ENCODE measurements at places on chromosomes 6 and 20. TPM values are rescaled to one million over a fixed set of nuclear protein-coding genes. Genes with fewer than 3 reads are reported as not detected.

ADIG gene
- total RNA-seq: not detected

RBCK1 gene
- 62.8 TPM for total RNA-seq

MRAP2 gene
- total RNA-seq: 1.9 TPM

VGLL2 gene
- total RNA-seq: not detected

TSHZ2 gene
- total RNA-seq: 50.1 TPM

MACROD2 gene
- total RNA-seq: 9.7 TPM

SOX4 gene
- 5.9 TPM for total RNA-seq

LHFPL5 gene
- total RNA-seq: not detected

TJAP1 gene
- 40.8 TPM for total RNA-seq

THBS2 gene
- total RNA-seq: 176 TPM

EYS gene
- 1.3 TPM for total RNA-seq

DNA sequence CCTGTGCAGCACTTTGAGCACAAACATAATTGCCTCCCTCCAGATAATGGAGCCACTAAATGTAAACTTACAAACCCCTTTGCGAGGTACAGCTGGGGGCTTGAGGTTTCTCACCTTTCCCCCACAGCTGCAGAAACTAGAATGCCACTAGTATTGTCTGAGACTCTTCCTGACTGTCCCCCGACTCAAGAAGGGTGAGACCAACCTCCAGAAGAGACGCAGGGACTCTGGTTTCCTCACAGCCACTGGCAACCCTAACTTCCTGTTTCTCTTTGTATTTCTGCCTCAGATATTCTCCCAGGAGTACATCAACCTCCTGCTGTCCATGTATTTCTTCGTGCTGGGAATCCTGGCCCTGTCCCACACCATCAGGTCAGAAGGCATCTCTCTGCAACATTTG, 23.6 kb downstream of the HM13 start:
- H3K4me3 ChIP-seq: no peak overlapping the region
- H3K27me3 ChIP-seq: no peaks in the 10 kb centered on the region
- DNase-seq: no peak

GRCh38 chr20:31602779-31603441, 2.2 kb upstream of the ID1 start:
- no peak overlapping the region for H3K27ac ChIP-seq
- no peaks in the 10 kb centered on the region for H3K4me1 ChIP-seq
- no peak overlapping the region for H3K4me3 ChIP-seq

DNA sequence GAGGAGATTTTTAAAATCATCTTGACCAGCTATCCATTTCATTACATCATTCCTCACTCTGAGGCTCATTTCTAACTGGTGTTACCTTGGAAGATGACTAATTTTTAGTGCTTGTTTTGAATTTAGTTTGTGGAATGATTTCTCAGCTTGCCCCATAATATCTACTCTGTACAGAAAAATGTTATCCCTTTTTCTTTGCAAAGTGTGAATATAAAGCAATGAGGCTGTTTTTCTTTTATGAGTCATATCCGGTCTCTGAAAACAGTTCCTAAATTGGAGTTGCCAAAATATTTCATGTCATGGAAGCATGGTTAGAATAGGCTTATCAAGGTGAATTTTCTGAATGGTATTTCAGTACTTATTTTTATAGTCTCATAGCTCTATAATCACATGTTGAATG, 43.8 kb downstream of the FUT9 start:
- no peaks in the 10 kb centered on the region for H3K4me1 ChIP-seq
- no peaks in the 10 kb centered on the region for H3K36me3 ChIP-seq
- no peak overlapping the region for H3K27ac ChIP-seq
- H3K4me3 ChIP-seq: no peak overlapping the region
- H3K27me3 ChIP-seq: no peaks in the 10 kb centered on the region

DNA sequence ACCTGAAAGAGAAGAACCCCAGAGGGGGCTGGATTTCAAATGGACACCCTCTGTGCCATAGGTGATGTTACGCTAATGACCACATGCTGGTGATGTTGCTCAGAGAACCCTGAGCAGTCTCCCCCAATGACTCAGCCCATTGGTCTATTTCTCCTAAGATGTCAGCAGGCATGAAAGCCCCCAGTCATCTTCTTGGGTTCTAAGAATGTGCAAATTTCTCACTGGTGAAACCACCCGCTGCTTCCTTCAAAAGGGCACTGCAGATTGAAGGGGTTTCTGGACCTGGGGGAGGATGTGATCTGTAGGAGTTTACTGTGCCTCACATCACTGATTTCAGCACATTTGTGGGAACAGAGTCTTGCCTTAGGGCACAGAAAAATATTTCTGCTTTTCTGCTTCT, 298.4 kb upstream of the MOCS1 start:
- H3K36me3 ChIP-seq: no peaks in the 10 kb centered on the region
- H3K27me3 ChIP-seq: no peaks in the 10 kb centered on the region
- DNase-seq: no peak
- H3K4me1 ChIP-seq: no peaks in the 10 kb centered on the region
- no peak overlapping the region for H3K27ac ChIP-seq

GRCh38 chr6:169738204-169738975, 13.0 kb downstream of the DYNLT2 start:
- no peak overlapping the region for H3K27ac ChIP-seq
- no peak overlapping the region for H3K4me3 ChIP-seq
- H3K27me3 ChIP-seq: no peaks in the 10 kb centered on the region
- no peak for DNase-seq

DNA sequence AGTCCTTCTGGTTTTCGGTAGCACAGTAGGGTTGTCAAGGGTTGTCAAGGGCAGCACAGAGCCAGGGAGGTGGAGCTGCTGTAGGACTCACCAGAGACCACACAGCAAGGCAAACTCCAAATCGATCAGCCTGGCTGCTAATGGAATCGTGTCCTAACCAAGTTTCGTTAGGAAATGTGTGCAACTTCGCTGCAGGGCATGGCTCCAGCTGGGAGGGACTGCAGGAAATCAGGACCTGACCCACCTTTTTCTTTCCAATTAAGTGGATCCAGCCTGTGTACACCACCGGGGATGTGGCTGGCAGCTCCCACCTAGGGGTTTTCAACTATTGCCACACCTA, 251.7 kb upstream of the QKI start:
- DNase-seq: no peak
- no peaks in the 10 kb centered on the region for H3K4me1 ChIP-seq
- no peaks in the 10 kb centered on the region for H3K27me3 ChIP-seq
- no peaks in the 10 kb centered on the region for H3K36me3 ChIP-seq

- no peak overlapping the region for H3K27ac ChIP-seq
- H3K4me1 ChIP-seq: no peaks in the 10 kb centered on the region
- DNase-seq: no peak
- H3K4me3 ChIP-seq: no peak overlapping the region
- no peaks in the 10 kb centered on the region for H3K36me3 ChIP-seq
- no peaks in the 10 kb centered on the region for H3K27me3 ChIP-seq
Measured at GRCh38 chr20:13035399-13036152, 26.8 kb downstream of the SPTLC3 start.

DNA sequence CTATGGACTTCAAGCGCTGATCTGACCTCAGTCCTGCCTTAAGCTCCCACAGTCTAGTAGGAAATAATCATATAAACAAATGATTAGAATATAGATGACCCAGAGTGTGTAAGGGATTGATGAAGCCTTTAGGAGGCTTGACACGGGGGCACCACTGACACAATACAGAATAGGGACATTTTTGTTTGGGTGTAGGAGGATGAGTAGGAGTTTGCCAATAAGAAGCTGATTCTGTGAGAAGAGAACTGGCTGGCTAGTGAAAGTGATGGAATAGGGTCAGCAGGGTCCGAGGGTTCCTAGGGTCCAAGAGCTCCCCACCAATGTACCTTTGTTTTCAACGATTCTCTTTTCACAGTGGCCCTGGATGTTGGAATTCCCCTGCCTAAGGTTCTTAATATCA, 7.1 kb upstream of the BPIFB4 start:
- no peaks in the 10 kb centered on the region for H3K36me3 ChIP-seq
- no peak for DNase-seq
- no peak overlapping the region for H3K27ac ChIP-seq

- no peak for DNase-seq
- no peak overlapping the region for H3K4me3 ChIP-seq
- H3K27me3 ChIP-seq: no peaks in the 10 kb centered on the region
- no peaks in the 10 kb centered on the region for H3K36me3 ChIP-seq
Measured at GRCh38 chr20:25145131-25145530, 50.4 kb upstream of the ENTPD6 start.

GRCh38 chr20:57939499-57939898, 229.7 kb upstream of the PMEPA1 start:
- no peaks in the 10 kb centered on the region for H3K36me3 ChIP-seq
- no peaks in the 10 kb centered on the region for H3K27me3 ChIP-seq
- H3K4me1 ChIP-seq: peaks cover 5% of the 10 kb centered on the region
- no peak overlapping the region for H3K27ac ChIP-seq

DNA sequence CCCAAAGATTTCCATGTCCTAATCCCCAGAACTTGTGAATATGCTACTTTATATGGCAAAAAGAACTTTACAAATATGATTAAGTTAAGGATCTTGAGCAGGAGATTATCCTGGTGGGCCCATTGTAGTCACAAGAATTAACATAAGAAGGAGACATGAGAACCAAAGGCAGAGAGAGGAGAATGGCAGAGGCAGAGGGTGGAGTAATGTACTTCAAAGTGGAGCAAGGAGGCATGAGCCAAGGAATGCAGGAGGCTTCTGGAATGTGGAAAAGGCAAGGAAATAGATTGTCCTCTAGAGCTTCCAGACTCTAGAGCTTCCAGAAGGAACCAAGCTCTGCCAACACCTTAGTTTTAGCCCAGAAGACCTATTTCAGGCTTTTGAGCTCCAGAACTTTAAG, 147.4 kb downstream of the MOXD1 start:
- no peaks in the 10 kb centered on the region for H3K4me1 ChIP-seq
- no peaks in the 10 kb centered on the region for H3K27me3 ChIP-seq
- no peak overlapping the region for H3K4me3 ChIP-seq
- no peak for DNase-seq

DNA sequence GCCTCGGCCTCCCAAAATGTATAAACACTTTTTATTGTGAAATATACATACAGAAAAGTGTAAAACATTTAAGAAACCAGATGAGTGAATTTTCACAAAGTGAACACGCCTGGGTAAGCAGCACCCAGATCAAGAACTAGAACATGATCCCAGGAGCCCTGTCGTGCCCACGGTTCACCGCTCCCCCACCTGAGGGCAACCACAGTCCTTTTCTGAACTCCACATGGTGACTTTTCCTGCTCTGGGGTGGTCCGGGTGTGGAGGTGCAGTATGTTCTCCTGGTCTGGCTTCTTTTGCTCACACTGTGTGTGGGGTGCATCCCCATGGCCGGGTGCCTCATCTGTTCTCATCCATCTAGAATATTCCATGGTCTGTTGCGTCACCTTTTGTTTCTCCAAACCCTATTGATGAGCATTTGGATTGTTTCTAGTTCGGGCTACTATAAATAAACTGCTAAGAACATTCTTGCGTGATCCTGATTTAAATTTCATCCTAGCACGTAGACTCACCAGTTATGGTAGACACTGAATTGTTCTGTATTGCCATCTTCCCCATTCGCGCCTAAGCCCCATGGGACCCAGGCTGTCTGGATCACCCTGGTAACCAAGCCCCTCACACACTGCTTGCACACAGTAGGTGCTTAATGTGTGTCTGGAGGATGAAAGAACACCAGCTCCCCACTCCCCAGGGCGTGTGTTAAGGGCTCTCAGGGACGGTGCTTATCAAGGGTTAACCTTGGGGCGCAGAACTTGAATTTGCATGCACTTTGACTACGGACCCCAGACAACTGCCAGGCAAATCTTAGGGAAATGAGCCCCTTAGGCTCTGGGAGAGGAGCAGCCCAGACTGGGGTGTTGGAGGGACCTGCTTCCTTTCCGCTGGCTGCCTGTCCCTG, 56.2 kb downstream of the CTCFL start:
- no peak for DNase-seq
- no peaks in the 10 kb centered on the region for H3K4me1 ChIP-seq
- H3K27ac ChIP-seq: no peak overlapping the region
- no peak overlapping the region for H3K4me3 ChIP-seq

DNA sequence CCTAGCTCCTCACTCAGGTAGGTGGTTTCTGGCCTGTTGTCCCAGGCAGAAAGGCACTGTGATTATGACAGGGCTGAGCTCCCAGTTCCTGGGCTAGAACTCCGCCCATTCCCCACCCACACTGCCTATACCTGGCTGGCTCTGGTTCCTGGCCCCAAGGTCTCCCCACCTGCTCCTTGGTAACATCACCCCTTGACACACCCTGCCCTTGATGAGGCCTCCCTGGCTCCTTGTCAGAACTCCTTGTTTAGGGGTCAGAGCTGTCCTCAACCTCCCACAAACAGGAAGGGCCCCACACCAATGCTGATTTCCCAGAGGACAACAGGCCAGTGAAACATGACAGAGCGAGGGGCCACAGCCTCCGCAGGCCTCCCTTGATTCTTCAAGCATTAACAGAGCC, 15.5 kb upstream of the MYMX start:
- no peak overlapping the region for H3K27ac ChIP-seq
- no peak overlapping the region for H3K4me3 ChIP-seq
- H3K4me1 ChIP-seq: no peaks in the 10 kb centered on the region
- no peaks in the 10 kb centered on the region for H3K27me3 ChIP-seq
- H3K36me3 ChIP-seq: no peaks in the 10 kb centered on the region

DNA sequence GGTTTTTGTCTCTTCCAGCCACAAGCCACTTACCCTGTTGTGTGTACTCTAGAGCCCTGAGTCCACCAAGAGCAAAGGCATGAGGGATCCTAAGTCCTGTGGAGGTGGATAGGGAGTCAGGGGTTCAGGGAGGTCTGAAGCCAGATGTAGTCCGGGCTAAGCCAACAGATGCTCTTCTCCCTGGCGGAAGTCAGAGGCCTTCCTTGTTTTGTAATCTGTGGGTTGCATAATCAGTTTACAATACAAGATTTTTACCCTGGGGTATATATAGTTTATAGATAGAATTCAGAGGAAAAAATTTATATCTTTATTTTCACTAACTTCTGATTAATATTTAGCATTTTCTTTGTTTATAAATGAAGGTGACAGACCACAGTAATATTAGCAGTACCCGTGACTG, 9.2 kb downstream of the LAMP5 start:
- H3K4me1 ChIP-seq: no peaks in the 10 kb centered on the region
- H3K27me3 ChIP-seq: no peaks in the 10 kb centered on the region
- H3K4me3 ChIP-seq: no peak overlapping the region

GRCh38 chr20:17935761-17936160, 32.8 kb downstream of the SNX5 start:
- H3K27ac ChIP-seq: peak overlapping the region; percentile 66
- no peaks in the 10 kb centered on the region for H3K27me3 ChIP-seq
- no peak overlapping the region for H3K4me3 ChIP-seq
- peaks cover 3% of the 10 kb centered on the region for H3K4me1 ChIP-seq
- no peaks in the 10 kb centered on the region for H3K36me3 ChIP-seq
- DNase-seq: no peak

- H3K27me3 ChIP-seq: no peaks in the 10 kb centered on the region
- H3K36me3 ChIP-seq: no peaks in the 10 kb centered on the region
- H3K27ac ChIP-seq: peak overlapping the region; percentile 35
- H3K4me3 ChIP-seq: no peak overlapping the region
- DNase-seq: no peak
Measured at GRCh38 chr6:134723081-134723871, 226.6 kb downstream of the ALDH8A1 start.

- no peak overlapping the region for H3K27ac ChIP-seq
- no peak for DNase-seq
- H3K4me1 ChIP-seq: no peaks in the 10 kb centered on the region
- H3K4me3 ChIP-seq: no peak overlapping the region
- H3K36me3 ChIP-seq: no peaks in the 10 kb centered on the region
- no peaks in the 10 kb centered on the region for H3K27me3 ChIP-seq
Measured at GRCh38 chr20:4451487-4452081, 270.1 kb upstream of the PRND start.

GRCh38 chr6:3987053-3987452, 91.9 kb downstream of the FAM217A start:
- H3K36me3 ChIP-seq: no peaks in the 10 kb centered on the region

GRCh38 chr6:72855471-72855870, 233.6 kb downstream of the KCNQ5 start:
- no peak overlapping the region for H3K4me3 ChIP-seq
- H3K4me1 ChIP-seq: no peaks in the 10 kb centered on the region
- no peaks in the 10 kb centered on the region for H3K27me3 ChIP-seq
- DNase-seq: no peak
